Activated CD4-positive, alpha-beta memory T cell treated with anti-CD3 and anti-CD28 coated beads for 36 hours (primary cell): ENCODE measurements at places on chromosomes 11 and 22. TPM values are rescaled to one million over a fixed set of nuclear protein-coding genes. Genes with fewer than 3 reads are reported as not detected.

CHRNA10 gene
- 1.0 TPM for total RNA-seq

GNAZ gene
- total RNA-seq: 2.2 TPM

HTR3A gene
- not detected for total RNA-seq

TCN2 gene
- total RNA-seq: 0.19 TPM

MFRP gene
- not detected for total RNA-seq

APOL5 gene
- total RNA-seq: not detected

MMP12 gene
- total RNA-seq: not detected

DNA sequence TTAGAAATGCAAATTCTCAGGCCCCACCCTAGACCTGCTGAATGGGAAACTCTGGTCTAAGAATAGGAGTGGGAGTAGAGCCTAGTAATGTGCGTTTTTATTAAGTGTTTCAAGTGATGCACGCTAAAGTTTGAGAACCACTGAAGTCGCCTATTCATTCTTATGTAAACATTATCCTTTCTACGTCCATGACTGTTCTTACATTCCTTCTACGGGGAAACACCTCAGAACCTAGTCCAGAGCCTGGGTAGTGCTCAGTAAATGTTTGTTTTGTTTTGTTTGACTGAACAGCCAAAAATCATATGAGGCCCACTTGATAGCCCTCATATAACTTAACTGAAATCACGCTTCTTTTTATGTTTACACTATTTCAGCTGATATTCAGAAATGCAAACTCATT lies 29.8 kb downstream of the VSIG10L2 start:
- H3K27me3 ChIP-seq: no peaks in the 10 kb centered on the region
- no peak overlapping the region for H3K4me3 ChIP-seq
- DNase-seq: no peak
- H3K4me1 ChIP-seq: no peaks in the 10 kb centered on the region
- no peak overlapping the region for H3K27ac ChIP-seq
- H3K36me3 ChIP-seq: no peaks in the 10 kb centered on the region

- peaks cover 17% of the 10 kb centered on the region for H3K4me1 ChIP-seq
- peaks cover 65% of the 10 kb centered on the region for H3K36me3 ChIP-seq
- H3K27ac ChIP-seq: no peak overlapping the region
These were observed 29.9 kb upstream of the RAPSN start for GRCh38 chr11:47478651-47479329.

DNA sequence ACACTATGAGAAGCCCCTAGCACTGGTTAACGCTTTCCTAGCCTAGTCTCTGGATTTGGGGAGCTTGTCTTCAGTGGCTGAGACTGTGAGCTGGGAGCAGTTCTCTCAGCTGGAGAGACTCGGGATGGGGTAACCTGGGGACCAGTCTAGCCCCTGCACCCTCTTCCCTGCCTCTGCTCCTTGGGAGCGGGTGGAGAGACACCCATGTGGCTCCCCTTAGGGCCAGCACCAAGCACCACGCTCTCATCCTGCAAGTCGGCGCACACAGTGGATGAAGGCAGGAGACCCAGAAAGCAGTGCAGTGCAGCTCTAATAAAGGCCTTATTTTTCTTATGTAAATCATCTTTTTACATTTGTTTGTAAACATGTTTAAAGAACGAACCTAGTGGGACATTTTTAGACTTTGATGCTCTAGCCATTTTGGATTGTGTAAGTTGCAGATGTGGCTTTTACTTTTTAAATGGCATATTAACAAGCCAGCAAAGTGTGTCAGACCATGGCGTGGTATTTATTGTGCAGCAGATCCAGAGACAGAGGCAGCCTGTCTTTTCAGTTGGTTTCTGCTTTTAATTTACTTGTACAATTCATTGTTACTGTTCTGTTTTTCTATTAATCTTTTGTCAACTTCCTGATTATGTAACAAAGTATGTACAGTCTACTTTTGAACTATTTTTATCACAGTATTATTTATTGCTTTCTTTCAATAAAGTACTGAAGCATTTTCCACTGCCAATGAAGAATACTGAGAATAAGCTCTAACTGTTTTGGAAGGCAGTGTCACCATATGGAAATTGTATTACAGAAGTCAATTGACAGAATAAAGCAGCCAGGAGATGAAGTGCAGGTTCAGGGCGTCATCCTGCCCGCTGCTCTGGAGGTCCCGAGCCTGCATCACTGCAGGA lies 14.4 kb upstream of the CTTN start:
- H3K4me1 ChIP-seq: no peaks in the 10 kb centered on the region
- no peak for DNase-seq
- H3K27me3 ChIP-seq: no peaks in the 10 kb centered on the region
- H3K36me3 ChIP-seq: peaks cover 23% of the 10 kb centered on the region
- no peak overlapping the region for H3K27ac ChIP-seq

DNA sequence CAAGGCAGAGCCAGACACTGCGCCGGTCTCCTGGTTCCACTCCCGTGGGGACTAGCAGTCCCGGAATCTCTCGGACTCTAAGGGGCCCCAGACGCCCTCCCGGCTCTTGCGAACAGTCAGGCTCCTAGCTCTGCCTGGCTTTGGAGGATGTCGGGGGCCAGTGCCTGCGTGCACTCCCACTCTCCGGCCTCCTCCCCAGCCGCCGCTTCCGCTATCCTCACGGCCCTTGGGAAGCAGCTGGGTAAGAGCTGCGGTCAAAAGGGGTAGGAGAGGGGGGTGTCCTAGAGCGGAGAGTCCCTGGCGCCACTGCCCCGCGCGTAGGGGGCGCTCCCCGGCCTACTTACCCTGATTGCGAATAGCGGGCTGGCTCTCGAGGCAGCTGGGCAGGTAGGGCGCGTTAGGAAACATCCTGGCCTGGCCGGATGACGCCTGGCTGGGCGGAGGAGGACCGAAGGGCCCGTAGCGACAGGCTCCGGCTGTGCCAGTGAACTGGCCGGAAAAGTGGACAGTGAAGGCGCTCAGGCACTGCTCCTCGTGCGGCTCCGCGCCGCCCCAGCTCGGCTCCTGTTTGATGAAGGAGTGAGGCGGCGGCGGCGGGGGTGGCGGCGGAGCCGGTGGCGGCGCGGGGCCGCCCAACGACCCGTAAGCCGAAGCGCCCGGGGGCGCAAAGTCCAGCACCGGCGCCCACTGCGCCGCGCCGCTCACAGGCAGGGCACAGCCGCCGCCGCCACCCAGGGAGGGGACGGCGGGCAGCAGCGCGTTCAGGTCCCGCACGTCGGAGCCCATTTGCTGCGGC lies 785 bp downstream of the WT1 start:
- peaks cover 76% of the 10 kb centered on the region for H3K27me3 ChIP-seq
- H3K4me3 ChIP-seq: peak overlapping the region; percentile 43
- peaks cover 45% of the 10 kb centered on the region for H3K4me1 ChIP-seq
- DNase-seq: no peak
- no peaks in the 10 kb centered on the region for H3K36me3 ChIP-seq

DNA sequence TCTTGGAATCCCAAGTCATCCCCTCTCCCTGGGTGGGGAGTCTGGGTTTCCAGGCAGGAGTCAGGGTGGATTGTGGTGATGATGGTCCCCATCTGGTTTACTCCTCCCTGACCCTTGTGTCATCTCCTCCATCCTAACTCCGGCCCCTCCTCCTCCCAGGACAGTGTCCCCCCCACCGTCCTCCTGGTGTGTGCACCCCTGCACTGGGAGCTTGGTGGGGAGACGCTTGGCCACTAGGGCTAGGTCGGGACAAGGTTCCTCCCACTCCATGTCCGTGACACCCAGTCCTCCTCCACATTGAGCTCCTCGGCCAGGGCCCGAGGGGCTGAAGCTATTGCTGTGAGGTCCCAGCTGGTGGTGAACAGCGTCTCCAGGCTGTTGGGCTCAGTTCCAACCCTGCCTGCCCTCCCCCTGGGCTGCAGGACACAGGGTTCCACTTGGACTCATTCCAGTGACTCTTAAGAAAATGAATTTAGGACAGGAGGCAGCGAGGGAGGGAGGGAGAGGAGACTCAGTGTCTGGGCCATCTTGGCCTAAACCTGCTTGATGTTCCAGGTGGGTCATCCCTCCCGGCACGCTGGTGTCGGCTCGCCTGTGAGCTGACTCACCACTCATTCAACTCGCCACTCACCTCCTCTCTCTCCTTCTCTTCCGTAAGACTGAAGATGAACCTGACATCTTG lies 433.2 kb downstream of the TBC1D22A start:
- DNase-seq: no peak
- no peak overlapping the region for H3K27ac ChIP-seq
- H3K4me1 ChIP-seq: no peaks in the 10 kb centered on the region
- no peak overlapping the region for H3K4me3 ChIP-seq

GRCh38 chr22:20090730-20091240 lies 10.7 kb downstream of the DGCR8 start:
- peaks cover 42% of the 10 kb centered on the region for H3K4me1 ChIP-seq
- no peaks in the 10 kb centered on the region for H3K27me3 ChIP-seq
- peak overlapping the region; percentile 46 for H3K27ac ChIP-seq
- H3K4me3 ChIP-seq: no peak overlapping the region
- no peak for DNase-seq
- H3K36me3 ChIP-seq: peaks cover 87% of the 10 kb centered on the region

DNA sequence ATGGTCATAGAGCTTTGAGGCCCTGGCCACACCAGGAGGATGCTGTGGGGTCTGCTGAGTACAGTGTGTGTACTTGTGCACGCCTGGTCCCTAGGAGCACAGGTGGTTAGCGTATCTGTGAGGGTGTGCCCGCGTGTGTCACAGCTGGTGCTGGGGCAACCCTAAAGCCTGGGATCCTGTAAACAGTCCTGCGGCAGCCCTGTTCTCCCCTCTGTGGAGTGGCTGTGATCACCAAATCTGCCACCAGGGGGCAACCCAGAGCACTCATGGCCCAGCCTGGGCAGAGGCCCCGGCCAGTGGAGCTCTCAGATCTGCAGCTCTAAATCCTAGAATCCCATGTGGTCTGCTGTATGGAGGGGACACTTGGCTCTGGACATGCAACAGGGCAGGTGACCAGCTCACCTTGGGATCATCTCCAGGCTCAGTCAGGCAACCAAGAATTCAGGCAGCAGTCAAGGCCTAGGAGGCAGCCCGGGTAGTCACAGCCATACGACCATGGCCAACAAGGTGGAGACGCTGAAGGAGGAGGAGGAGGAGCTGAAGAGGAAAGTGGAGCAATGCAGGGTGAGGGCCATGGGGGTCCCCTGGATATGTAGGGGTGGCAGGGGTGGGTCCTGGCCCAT lies 3.9 kb downstream of the SH3BP1 start:
- peak; percentile 91 for DNase-seq
- peak overlapping the region; percentile 76 for H3K27ac ChIP-seq
- peaks cover 38% of the 10 kb centered on the region for H3K36me3 ChIP-seq
- no peaks in the 10 kb centered on the region for H3K27me3 ChIP-seq
- H3K4me1 ChIP-seq: peaks cover 32% of the 10 kb centered on the region

DNA sequence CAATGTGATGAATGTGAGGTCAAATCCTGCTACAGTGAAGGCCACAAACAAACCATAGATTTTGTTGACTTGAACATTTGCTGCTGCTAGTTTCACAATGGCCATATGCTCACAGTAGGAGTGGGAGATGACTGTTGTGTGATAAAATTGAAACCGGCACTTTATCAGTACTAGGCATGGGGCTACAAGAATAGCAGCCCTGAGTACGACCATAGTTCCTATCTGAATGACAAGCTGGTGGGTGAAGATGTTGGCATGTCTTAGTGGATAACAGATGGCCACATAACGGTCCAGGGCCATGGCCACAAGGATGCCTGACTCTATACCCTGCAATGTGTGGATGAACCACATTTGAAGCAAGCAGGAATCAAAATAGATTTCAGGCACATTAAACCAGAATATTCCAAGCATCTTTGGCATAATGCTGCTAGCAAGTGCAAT lies 2.8 kb downstream of the OR52A1 start:
- no peaks in the 10 kb centered on the region for H3K36me3 ChIP-seq
- H3K4me1 ChIP-seq: no peaks in the 10 kb centered on the region
- no peaks in the 10 kb centered on the region for H3K27me3 ChIP-seq
- no peak for DNase-seq
- H3K27ac ChIP-seq: no peak overlapping the region
- H3K4me3 ChIP-seq: no peak overlapping the region

DNA sequence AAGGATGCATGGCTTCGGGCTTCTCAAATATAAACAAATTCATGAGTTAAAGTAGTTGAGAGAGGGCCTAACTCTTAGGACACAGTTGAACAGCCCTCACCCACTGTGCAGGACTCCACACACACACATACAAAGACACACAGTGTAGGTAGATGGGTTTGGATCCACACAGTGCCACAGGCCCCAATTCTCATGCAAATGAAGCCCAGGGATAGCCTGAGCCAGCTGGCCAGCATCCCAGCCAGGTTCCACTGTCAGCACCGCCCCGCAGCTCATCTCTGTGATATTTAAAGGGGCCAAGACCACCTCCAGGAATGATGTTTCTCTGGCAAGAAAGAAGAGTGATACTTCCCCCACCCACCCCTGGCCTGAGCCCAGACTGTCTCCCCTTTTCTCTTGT lies 11.7 kb downstream of the SLC35C1 start:
- no peaks in the 10 kb centered on the region for H3K27me3 ChIP-seq
- no peak overlapping the region for H3K4me3 ChIP-seq
- H3K36me3 ChIP-seq: no peaks in the 10 kb centered on the region
- no peak for DNase-seq

DNA sequence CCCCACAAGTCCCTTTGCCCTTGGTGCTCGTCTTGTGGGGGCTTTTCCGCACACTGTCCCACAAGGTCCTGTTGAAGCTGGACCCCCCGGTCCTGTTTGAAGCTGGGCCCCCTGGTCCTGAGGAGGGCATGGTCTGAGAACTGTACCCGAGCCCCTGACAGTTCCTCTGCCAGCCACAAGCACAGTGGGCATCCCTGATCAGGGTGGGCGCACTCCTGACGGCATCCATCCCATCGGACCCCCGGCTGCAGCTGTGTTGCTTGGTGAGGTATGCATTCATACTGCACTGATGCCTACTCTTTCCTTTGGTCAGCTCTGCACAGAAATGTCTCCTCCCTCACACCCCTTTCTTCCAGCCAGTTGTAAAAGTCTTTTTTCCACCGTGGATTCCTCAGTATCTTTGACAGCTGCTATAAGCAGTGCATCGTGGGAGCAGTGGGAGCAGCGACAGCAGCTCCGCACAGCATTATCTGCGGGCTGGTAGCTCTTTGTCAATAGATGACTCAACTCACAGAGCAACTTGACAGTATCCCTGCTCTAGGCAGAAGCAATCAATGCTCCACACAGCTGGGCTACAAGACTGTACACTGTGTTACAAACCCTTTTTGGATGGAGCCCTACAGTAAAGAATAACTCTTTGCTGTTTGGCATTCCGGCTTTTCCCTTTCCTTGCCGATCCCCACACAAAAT lies 1030.8 kb upstream of the CCDC90B start:
- no peaks in the 10 kb centered on the region for H3K27me3 ChIP-seq
- H3K36me3 ChIP-seq: no peaks in the 10 kb centered on the region
- no peak overlapping the region for H3K4me3 ChIP-seq
- H3K4me1 ChIP-seq: no peaks in the 10 kb centered on the region
- no peak overlapping the region for H3K27ac ChIP-seq

GRCh38 chr22:17235149-17235655 lies 16.0 kb upstream of the ADA2 start:
- H3K4me3 ChIP-seq: no peak overlapping the region
- H3K36me3 ChIP-seq: no peaks in the 10 kb centered on the region
- H3K4me1 ChIP-seq: peaks cover 10% of the 10 kb centered on the region
- no peak overlapping the region for H3K27ac ChIP-seq
- no peaks in the 10 kb centered on the region for H3K27me3 ChIP-seq

- H3K4me3 ChIP-seq: no peak overlapping the region
- H3K27me3 ChIP-seq: no peaks in the 10 kb centered on the region
- peak; percentile 27 for DNase-seq
- peaks cover 38% of the 10 kb centered on the region for H3K4me1 ChIP-seq
- peak overlapping the region; percentile 90 for H3K27ac ChIP-seq
- no peaks in the 10 kb centered on the region for H3K36me3 ChIP-seq
These were observed 17.5 kb upstream of the MYH9 start for GRCh38 chr22:36405221-36405661.
